ENCODE measurements at places on chromosomes 11 and 22.

- no peak for DNase-seq
Measured at GRCh38 chr11:119422809-119423508, at the start of gene THY1. THY1 (minus strand) TSS chr11:119423172; CDS start chr11:119420905, 2,267 bp downstream.

DNA sequence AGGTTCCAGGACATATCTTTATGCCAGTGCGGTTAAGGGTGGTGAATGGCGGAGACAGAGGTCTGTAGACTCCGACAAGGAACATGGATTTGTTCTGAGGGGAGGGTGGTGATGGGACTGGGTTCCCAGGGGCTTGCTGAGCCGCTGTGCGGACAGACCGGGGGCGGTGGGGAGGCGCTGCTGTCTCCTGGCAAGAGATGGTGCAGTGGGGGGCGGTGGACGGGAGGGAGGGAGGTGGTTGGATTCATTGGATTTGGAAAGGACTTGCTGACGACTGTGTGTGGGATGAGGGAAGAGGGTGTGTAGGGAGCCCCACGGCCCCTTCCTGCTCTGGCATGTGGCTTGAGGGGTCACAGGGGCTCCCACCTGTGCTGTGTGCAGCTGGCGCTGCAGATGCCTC, 43.2 kb downstream of the FLRT1 start:
- DNase-seq = no peak

- no peak for DNase-seq
Measured at GRCh38 chr11:20114588-20114987, 45.7 kb downstream of the DBX1 start.

GRCh38 chr11:127247261-127247851, 246.8 kb upstream of the KIRREL3 start:
- DNase-seq = no peak

DNA sequence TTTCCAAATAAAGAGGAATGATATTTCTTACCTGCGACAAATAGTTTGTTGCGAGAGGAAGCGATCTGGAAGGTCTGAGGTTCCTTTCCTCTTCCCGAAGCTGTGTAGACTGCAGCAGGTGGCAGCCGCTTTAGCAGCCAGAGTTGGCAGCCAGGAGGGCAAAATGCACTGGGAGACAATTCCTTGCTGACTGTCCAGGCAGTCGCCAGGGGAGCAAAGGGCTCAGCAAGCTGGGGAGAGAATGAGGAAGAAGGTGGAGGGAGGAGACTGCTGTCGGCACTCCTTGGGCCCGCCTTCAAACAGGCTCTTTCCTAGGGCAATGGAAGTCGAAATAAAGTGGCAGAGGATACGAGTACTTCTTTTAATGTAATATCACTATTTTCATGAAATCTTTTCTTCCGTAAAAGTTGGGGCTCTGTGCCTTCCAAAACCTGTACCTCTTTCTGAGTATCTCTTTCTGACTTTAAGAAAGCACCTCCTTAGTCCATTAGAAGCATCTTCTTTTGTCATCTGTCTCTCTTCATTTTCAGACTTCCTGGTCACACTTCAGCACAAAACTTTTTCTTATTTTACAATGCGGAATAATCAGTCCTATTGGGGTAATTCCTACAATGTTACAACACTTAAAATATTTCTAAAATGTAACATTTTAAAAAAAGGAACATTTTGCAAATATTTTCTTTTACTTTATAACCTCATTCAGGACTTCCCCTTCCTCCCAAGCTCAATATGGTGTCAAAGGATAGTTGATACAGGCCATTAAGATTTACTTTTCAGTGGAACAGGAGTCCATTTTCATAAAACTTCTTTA, at the start of gene IL18:
Gene IL18, minus strand, starts transcription at position 220 of the 811 bp plus-strand sequence. CDS start 9,041 bp downstream, outside the sequence.
- DNase-seq = no peak

- DNase-seq = no peak
Measured at GRCh38 chr11:34341931-34342533, 15.8 kb downstream of the ABTB2 start.

DNA sequence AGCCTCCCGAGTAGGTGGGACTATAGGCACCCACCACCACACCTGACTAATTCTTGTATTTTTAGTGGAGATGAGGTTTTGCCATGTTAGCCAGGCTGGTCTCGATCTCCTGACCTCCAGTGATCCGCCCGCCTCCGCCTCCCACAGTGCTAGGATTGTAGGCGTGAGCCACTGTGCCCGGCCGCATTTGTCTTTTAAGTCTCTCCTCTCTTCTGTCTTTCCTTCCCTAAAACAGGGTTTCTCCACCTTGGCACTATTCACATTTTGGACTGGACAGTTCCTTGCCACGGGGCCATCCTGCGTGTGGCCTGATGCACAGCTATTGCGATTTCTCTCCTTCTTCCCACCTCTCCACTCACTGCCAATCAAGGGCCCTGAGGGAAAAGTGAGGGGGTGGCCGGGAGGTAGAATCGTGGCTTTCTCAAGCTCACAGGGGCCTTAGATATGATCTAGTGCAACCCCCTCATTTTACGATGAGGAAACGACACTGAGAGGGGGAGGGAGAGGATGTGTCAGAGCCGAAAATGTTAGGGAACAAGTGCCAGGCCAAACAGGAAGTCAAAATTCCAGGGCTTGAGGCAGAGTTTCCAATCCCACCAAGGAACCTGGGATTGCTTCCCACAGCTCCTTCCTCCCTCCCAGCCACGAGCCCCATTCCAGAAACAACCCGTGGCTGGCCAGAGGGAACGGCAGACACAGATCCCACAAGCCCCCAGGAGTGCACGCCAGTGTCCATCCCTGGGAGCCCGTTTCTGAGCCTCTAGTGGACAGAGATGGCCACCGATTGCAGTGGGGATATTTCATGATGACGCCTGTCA, 21.2 kb downstream of the SCGB1A1 start:
- DNase-seq = no peak

DNA sequence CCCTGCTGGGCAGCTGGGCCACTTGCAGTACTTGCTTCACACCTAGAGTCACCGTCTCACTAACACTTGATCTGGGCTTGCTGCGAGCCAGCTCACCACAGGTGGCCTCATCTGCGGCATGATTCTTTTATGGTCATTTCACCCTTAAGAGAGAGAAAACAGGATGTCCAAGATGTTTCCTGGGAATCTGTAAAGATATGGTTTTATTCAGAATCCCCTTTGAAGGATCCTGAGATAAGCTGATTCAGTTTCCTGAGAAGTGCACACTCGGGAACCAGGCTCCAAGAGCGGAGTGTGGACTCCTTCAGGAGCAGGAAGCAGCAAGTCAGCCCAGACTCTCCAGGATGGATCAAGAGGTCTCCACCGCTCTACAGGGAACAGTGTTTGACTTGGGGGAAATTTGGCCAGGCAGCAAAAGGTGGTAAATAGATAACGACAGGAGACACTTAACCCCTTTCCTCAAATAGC, 21.8 kb upstream of the TP53AIP1 start:
- no peak for DNase-seq
